ENCODE measurements at places on chromosomes 1 and 21.

DNA sequence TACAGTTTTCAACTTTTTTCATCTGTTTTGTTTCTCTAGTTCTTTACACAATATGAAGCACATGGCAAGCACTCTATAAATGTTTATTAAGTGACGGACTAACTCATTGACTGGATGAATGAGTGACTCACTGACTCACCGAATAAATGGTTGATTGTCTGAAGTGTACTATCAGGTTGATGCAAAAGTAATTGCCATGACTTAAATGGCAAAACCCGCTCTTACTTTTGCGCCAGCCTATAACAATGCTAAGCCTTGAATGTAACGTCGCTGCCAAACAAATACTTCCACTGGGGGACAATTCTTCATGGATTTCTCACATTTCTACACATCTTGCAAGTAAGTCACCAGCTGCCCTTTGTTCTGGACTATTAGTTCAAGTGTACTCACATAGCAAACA, 109.0 kb upstream of the KCTD3 start:
- DNase-seq = no peak

GRCh38 chr1:245060684-245061374, 94.0 kb upstream of the KIF26B start:
- DNase-seq = no peak

- DNase-seq = no peak
These were observed 95.4 kb upstream of the ERRFI1 start for GRCh38 chr1:8121261-8122159.

GRCh38 chr21:46388206-46388880, 64.4 kb downstream of the PCNT start:
- no peak for DNase-seq

DNA sequence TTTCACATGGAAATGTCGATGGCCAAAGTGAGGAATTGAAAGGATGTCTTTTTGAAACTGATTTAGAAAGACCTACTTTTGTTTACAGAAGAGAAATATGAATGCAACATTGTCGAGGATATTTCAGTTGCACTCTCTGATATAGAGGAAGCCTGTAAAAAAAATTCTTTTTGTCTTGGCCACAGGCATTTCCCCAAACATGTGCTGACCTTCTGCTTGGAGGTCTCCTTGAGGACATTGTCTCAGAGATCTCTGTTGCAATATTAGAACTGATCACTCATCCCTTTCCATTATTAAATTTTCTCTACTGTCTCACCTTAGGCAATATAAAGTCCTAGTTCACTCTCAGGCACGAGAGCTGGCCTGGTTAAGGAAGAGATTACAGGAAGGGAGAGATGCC, 16.0 kb downstream of the S100A11 start:
- DNase-seq = no peak

- DNase-seq = no peak
These were observed 8.4 kb upstream of the VCAM1 start for GRCh38 chr1:100710906-100711682.

DNA sequence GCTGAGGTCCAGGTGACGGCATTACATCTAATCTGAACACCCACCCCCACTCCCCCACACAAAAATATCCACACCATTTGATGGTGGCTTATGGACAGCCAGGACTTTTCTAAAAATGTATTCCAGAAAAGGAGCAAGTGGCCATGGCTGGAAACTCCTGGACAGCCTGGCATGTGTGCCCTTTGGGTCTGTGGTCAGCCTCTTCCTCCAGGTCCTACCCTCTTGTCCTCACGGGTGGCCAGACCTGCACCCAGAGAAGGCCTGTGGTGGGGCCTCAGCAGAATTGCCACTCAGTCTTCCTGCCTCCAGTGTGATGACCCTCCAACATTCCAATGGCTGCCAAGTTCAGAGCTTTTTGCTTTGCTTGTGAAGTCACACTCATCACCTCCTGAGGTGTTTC, 600.6 kb downstream of the AJAP1 start:
- no peak for DNase-seq

DNA sequence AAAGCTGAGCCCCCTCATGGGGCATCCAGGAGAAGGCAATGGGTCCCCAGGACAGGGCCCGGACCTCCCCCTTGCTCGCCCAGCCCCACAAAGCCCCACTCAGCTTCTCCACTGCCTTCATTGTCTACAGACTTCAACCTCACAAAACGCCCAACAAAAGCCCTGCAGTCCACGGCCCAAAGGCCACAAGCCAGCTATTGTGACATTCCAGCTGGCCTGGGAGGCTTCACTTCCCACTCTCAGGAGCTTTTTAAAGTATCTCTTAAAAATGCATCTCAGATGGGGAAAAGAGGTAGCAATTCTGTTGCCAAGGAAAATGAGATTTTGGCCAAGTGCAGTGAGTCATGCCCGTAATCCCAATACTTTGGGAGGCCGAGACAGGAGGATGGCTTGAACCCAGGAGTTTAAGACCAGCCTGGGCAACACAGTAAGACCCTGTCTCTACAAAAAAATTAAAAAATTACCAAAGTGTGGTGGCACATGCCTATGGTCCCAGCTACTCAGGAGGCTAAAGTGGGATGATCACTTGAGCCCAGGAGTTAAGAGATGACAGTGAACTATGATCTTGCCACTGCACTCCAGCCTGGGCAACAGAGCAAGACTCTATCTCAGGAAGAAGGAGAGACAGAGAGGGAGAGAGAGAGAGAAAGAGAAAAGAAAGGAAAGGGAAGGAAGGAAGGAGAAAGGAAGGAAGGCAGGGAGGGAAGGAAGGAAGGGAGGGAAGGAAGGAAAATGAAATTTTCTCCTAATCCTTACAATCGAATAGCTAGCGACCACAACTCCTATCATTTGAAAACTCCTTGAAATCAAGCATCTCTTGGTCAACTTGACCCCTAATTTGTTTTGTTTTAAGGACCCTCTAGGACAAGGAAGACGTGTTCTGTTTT, 31.4 kb upstream of the TARDBP start:
- DNase-seq = no peak

GRCh38 chr21:26887251-26887650, 42.0 kb upstream of the ADAMTS1 start:
- DNase-seq = no peak

- DNase-seq = peak; percentile 98
These were observed at the start of gene MX1 for GRCh38 chr21:41425954-41426675. TSS of gene MX1 (plus strand) at chr21:41426239. CDS start at chr21:41432071, 5,832 bp downstream.

GRCh38 chr1:23169727-23170335, 1.2 kb upstream of the LUZP1 start:
- no peak for DNase-seq

GRCh38 chr1:99236756-99237155, 27.5 kb upstream of the PLPPR4 start:
- DNase-seq = no peak

DNA sequence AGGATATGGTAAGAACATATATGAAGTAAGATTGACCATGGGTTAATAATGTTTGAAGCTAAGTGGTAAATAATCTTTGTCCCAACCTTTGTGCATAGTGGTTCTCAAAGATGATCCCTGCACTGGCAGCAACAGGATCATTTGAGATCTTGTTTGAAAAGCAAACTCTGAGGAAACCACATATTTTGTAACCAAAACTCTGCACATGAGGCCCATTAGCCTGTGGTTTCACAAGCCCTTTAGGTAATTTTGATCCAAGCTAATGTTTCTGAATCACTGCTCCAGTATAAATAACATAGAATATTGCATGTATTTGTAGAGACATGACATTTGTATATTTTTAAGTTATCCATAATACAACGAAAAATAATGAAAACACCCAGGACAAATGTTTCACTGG, 147.9 kb upstream of the RGS18 start:
- no peak for DNase-seq

DNA sequence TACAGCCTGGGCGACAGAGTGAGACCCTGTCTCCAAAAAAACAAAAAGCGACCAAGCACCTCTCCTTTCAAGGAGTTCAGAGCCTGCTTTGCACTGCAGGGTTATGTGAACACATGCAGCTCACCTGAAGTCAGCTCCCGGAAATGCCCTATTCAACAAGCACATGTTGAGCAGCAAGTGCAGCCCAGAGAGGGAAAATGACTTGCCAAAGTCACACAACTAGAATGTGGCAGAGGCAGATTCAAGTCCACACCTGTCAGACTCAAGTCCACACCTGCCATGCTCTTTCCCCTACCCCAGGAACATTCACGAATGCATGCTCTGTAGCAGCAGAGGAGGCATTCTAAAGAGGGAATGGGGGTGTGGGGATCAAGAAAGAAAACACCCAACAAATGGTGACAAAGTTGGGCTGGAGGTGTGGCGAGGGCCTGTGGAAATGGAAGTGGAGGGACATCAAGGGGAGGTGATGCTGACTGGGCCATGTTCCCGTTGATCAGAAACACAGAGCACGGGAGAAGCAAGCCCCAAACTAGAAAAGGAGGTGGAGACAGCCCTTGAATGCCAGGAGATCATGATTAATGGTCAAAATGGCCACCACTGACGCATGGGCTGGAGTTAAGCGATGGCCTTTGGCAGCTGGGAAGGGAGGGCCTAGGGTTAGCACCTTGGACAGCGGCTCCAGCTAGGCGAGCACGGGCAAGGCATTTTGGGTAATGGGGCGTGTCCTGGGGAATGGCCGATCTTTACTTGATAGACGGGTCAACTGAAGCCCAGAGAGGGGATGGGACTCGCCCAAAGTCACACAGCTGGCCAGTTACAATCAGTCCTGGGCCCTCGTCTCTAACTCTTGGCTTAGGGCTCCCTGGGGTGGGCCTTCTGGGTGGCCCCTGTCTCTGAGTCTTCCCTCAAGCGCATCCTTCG, 21.5 kb downstream of the RAP1GAP start:
- DNase-seq = no peak

DNA sequence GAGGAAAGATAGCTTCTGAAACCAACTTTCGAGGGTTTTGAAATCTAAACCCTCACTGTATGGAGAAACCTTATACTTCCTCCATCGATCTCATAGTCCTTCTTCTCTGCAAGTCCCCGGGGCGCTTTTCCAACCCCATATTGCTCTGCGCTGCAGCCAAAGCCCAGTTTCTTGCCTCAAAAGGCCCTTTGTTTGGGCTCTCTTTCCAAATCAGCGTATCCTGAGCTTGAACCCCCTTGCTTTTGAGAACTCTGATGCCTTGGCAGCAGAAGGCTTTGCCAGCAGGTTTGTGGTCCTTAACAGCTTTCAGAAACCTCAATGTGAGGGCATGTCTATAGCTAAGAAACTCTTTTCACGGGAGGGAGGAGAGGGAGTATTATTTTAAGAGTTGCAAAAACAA, 21.6 kb downstream of the PLPP3 start:
- DNase-seq = no peak

GRCh38 chr1:151991663-151992302, 1.9 kb downstream of the S100A10 start:
- DNase-seq = no peak

- DNase-seq = no peak
These were observed 43.4 kb downstream of the RALGPS2 start for GRCh38 chr1:178768423-178768822.

DNA sequence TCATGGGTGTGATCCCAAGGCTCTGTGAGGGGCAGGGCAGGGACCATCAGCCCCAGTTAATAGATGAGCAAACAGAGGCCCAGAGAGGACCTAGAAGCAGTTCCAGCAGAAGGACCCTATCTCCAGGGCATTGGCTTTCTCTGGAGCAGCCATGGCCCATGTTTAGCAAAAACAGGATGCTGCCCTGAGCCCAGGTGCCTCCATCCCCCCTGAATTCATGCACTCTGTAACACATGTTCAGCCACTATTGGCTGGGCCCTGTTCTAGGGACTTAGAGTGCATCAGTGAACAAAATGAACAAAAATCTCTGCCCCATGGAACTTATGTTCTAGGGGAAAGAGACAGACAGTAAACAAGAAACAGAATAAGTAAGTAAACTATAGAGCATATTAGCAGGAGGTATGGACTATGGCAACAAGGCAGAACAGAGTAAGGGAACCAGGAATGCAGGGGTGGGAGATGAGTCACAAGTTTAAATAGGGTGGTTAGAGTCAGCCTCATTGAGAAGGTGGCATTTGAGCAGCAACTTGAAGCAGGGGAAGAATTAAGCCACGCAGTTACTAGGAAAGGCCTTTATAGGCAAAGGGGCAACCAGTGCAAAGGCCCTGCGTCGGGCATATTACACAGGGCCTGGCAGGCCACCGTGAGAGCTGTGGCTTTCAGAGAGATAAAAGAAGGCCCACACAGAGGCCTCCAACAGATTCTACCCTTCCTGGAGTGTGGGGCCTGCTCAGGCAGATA, 185.9 kb upstream of the EDN2 start:
- no peak for DNase-seq

- DNase-seq = no peak
These were observed 21.0 kb upstream of the EPS8L3 start for GRCh38 chr1:109784551-109785252.

DNA sequence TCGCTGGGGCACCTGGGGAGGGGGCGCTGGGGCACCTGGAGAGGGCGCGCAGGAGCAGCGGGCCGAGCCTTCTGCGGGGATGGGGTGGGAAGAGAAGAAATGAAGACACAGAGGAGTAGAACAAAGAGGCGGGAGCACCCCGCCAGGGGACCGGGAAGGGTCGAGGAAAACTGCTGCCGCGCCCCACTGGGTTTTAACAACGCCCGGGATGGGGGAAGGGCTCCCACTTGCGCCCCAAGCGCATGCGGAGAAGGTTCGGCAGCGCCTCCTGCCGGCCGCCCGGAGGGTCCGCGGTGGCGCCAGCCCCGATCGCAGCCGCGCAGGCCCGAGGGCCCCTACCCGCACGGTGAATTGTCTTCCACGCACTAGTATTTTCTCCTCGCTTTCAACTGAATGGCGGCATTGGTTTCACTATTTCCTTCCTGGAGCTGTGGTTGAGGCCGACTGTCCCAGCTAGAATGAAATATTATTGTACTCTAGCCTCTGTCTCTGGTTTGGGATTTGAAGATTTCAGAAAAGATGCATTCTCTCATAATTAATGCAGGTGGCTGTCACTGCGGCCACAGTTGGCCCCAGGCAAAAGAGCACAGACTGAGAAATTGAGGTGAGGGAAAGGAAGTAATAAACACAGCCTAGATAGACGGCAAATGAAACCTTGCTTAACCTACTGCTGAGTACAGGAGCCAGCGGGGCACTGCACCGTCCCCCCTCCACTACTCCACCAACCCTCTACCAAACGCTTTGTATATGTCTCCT, 57.3 kb downstream of the MAB21L3 start:
- peak; percentile 76 for DNase-seq

DNA sequence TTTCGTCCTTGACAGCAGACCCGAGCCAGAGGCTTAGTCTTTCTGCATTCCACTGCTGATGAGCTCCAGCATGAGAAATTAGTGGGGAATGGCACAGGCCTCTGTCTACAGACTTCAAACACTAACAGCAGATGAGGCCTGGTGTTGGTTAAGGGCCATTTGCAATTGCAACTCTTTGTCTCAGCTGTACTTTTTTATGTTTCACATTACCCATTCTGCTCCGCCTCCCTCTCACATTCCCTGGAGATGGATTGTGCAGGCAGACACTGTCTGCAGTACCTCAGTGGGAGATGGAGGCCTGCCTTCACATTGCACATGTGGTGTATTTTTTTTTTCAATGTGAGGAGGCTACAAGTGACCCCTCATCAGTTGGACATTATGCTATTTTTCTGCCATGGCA, 370.2 kb downstream of the DUSP10 start:
- no peak for DNase-seq

DNA sequence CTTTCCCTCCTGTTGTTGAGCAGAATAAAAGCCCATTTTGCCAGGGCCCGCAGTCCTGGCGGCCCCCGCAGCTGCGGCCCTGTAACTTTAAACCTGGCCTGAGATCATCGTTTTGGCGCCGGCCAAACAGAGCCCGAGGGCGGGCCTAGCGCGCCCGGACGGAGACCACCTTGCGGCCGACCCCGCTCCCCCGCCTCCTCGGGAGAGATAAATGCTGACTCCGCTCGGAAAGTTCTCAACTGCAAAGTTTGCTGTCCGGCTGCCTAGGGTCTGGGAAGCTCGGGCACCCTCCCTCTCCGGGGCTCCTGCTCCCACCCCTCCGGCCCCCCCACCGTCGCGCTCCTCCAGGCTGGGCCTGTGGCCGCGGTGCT, at the start of gene PDPN:
TSS of gene PDPN (plus strand) at position 238 of the 371 bp plus-strand sequence. CDS start 202 bp downstream, outside the sequence.
- no peak for DNase-seq

- DNase-seq = no peak
These were observed 184.3 kb upstream of the CACYBP start for GRCh38 chr1:174815474-174815908.

Data from activated CD4-positive, alpha-beta T cell treated with anti-CD3 and anti-CD28 coated beads for 1 hour (primary cell).